ENCODE measurements at places on chromosomes 7 and 10.
A peak's percentile ranks its signal among the peaks of the same experiment; 100 is the strongest.

DNA sequence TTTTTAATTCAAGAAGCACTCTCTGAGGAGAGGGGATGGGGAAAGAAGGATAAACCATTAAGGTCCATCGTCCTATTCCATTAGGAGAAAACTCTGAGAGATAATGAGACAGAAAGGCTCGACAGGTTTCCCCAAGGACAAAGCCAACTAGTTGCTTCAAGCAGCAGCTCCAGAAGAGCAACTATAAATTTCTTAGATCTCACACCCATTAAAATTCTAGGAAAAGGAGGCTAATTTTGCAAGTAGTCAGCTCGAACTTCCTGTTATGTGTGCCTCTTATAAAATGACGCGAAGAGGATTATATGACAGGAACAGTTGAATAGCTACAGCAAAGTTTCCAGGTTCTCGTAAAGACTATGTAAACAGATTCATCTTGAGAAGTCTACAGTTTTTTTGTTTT, 52.0 kb upstream of the ST8SIA6 start:
- DNase-seq = no peak

DNA sequence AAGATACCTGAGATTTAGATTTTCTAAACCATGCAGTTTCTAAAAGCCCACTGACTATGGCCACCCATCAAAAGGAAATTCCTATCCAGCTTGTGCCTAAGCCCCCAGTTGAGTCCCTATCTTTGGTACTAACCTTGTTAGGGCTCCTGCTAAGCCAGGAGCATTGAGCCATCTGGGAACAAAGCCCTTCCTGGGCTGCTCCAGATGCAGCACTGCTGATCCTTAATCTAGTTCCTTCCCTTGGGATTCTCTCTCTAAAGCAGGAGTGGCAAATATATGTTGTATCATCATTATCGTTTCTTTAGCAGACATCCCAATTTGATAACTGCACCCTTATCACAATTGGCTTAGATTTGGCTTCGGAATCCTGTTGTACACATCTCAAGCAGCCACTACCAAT, 24.7 kb upstream of the PDLIM1 start:
- no peak for DNase-seq

DNA sequence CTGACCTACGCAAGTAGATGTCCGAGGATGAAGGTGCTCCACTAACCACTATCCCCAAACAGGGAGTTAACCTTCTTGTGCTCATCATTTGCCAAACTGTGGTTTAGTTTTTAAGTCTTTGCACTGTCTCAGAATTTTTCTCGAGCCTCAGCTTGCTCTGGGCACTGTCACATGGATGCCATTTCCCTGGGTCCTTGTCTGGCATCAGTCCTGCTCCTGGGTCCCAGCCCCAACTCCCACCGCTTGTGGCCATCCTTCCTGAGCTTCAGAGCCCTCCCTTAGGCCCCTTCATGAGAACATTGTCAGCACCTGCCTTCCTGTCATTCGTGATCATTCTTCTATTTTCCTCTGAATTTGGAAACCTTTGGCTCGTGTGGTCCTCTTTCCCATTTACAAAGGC, 33.8 kb downstream of the C10orf71 start:
- DNase-seq = no peak

DNA sequence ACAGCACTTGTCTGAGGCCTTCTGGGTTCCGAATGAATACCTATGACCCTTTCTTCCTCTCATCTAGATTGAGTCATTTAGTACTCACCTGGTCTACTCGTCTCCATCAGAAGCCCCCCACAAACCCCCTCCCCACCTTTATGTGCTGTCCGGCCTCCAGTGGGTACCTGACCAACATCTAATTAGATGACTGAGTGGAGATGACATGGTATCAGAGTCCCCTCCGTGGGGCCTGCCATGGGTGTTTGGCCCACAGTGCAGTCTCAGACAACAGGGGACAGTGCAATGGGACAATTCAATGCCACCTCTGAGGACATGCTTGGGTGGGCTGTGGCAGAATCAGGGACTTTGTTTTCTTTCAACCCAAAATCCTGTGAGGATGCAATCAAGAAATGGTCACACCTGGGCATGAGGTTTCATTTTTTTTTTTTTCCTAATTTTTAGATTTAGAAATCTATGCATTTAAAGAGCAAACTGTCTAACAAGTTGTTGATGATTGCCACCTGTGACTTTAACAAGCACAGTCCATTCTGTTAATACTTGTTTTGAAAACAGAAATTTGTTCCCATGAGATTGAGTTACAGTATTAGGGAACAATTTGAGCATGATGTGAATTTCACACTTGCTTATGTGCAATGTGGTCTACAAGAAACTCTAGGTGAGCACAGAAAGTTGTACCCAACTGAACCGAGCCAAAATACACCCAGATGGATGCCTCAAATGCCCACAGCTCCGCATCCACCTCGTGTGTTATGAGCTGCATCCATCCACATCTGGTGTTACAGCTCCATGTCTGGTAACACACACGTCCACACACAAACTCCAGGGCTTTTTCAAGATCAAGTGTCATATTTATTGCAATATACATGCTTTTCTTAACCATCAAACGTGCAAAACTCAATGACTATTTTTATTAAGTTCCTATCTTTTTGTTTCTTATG, 27.5 kb downstream of the GPRIN2 start:
- DNase-seq = no peak

DNA sequence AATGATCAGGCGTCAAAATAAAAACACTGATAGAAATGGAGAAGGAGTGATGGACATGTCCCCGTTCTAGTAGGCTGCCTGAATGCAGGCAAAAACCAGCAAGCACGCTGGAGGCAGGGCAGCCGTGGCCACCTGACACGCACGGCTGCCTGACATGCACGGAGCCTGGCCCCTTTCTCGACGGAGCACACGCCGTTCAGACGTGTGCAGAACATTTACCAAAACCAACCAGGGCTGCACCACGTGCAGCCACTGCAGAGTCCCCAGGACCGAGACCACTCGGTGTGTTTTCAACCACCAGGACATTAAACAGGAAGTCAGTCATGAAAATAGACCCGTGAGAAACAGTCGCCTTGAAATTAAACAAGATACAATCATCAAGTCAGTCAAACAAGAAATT, 61.9 kb upstream of the NKX6-2 start:
- no peak for DNase-seq

DNA sequence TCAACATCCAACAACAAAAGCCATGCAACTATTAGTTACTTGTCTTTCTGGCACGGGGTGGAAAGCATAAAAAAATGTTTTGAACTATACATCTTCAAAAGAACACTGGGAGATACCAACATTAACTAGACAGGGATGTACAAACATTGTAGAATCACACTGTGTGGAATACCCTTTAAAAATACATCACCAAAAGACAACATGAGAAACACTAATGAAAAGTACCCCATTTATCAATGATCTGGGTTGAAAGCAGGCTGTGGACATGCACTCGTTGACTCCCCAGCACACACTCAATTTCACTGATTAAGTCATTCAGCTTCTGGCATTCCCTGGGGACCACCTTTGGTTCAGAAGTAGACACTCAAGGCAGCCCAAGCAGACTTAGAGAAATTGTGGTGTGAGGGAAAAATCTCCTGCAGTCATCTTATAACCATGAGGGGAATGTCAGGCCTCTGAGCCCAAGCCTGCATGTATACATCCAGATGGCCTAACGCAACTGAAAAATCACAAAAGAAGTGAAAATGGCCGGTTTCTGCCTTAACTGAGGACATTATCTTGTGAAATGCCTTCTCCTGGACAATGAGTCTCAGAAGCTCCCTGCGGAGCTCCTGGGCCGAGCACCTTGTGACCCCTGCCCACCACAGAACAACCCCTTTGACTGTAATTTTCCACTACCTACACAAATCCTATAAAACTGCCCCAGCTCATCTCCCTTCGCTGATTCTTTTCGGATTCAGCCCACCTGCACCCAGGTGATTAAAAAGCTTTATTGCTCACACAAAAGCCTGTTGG, 53.0 kb downstream of the CACUL1 start:
- no peak for DNase-seq

DNA sequence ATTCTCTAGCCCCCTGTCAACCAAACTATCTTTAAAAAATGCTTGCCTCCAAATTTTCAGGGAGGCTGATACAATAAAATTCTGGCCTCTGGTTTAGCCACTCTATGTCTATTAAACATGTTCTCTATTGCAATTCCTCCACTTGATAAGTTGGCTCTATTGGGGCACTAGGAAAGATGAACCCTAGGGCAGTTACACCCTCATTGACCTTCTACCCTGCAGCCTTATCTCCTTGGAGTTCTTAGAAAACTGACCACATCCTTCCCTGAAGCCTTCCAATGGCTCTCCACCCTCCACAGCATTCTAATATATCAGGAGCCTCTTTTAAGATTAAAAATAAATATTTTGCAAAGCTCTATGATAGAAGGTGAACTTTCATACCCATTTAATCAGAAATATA, 30.6 kb downstream of the SVOPL start:
- no peak for DNase-seq

DNA sequence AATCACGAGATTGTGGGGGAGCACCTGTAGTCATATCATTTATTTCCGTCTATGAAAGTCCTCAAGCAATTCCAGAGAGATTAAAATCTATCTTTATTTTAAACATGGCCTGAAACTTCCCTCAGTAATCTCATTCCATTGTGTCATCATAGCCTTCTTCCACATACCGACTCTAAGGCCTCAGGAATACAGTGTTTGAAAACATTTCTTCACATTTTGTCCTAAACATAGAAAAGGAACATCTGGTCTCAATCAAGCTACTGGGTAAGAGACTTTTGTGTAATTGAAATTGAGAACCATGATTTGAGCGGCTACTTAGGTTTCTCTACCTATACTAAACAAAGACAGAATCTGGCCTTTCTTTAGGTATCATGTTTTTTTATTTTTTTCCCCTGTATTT, 78.0 kb upstream of the ELMO1 start:
- DNase-seq = no peak

DNA sequence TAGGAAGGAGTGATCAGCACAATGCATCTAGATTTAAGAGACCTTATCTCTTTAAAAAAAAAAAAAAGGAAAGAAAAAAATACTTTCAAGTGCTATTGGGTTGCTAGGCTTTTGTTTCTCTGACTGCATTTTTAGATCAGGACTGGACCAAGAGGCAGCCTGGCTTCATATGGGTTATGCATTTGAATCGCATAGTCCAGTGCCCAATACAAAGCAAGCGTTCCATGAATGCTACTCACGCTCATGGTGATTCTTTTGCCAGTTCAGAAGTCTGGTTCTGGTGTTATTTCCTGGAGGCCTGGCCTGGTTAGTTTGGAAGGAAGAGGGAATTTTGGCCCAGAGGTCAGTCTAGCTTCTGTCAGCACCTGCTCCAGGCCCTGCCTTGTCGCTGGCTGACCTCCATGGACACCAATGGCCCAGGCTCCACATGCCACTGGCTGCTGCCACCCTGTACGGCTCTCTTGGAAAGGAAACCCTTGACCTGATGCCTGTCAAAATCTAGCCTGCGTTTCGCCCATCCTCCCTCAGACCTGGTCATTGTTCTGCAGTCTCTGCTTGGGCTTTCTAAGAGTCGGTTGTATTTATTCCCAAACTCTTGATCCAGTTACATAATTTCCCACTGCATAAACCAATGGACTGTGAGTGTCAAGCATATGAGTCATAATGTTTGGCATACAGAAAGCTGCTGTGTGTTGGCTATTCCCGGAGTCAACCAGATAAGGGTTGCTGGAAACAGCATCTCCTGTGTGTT, 74.3 kb upstream of the MKX start:
- DNase-seq = peak; percentile 79

DNA sequence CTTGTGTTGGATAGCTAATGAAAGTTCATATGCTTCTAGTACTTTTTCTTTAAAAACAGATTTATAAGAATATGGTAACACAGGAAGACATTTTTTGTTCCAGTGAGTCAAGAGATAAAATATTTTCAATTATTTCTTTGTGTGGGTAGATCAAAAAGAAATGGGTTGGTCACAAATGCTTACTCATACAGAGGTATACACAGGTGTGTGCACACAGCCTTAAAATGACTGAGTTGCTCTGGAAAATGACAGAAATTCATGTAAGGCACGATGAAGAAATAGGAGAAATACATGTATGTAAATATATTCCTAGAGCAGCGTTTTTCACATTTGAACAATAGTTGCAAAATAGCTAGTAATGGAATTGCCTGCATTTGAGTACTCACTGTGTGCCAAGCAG, 66.0 kb downstream of the ST7 start:
- no peak for DNase-seq

GRCh38 chr10:110500515-110500905, 2.8 kb downstream of the DUSP5 start:
- peak; percentile 46 for DNase-seq

- DNase-seq = no peak
These were observed 35.9 kb downstream of the MTURN start for GRCh38 chr7:30170476-30171205.

- no peak for DNase-seq
These were observed 2.4 kb upstream of the PRR15 start for GRCh38 chr7:29561271-29561670.

- no peak for DNase-seq
These were observed 355.9 kb downstream of the KCNMA1 start for GRCh38 chr10:77281719-77282118.

DNA sequence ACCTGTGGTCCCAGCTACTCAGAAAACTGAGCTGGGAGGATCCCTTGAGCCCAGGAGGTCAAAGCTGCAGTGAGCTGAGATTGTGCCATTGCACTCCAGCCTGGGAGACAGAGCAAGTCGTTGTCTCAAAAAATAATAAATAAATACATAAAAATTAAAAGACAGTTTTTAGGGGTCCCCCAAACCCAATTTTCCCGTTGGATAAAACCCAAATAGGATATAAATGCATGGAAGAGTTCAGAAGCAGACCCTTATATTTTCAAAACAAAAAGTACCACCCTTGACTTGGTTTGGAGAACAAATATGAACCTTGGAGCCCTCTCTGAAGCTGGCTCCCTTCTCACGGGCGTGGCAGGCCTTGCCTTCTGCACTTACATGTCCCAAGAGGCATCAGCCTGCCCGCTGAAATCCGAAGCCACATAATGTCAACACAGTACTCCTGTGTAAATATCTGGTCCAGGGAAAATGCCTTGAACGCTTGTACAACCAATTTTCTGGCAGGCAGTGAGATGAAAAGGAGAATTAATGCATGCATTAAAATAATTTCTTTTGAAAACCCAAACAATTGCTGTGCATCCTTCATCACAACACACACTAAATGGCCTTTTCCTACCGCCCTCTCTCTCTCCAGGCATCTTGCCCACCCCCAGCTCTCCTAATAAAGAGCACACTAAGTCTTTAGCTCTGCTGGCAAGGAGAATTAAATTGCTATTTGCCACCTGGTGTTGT, 46.4 kb upstream of the PARD3 start:
- DNase-seq = no peak

- DNase-seq = no peak
These were observed 36.2 kb upstream of the USP6NL start for GRCh38 chr10:11647676-11648075.

- no peak for DNase-seq
These were observed 73.8 kb upstream of the ELN start for GRCh38 chr7:73954181-73954580.

DNA sequence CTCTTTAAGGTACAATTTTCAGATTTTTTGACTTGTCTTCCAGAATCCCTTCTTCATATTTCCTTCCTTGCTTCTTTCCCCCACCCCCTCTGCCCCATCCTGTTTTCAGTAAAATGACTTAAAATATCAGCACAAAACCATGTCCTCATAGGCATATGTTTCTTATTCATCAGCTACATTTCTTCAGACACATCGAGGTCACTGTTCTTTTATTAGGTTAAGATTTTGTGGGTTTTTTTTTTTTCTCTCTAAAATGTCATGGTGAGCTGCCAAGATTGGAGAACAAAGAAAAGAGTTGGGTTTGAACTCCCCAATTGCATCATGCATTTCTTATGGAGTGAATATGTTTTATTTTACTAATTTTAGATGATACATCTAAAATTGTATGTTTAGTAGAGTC, 35.8 kb downstream of the LAMB4 start:
- DNase-seq = no peak

- peak; percentile 43 for DNase-seq
These were observed 704 bp downstream of the ZNRF2 start for GRCh38 chr7:30285067-30285535.

Measured in urothelium cell line (cell line).